ENCODE measurements at places on chromosomes 4 and X. TPM values are rescaled to one million over a fixed set of nuclear protein-coding genes. Genes with fewer than 3 reads are reported as not detected.

The CA5B gene
- 4.9 TPM for total RNA-seq

- no peak for DNase-seq
Measured at GRCh38 chr4:128866269-128866668, 56.8 kb downstream of the JADE1 start.

The CT45A5 gene
- 0.18 TPM for total RNA-seq

The PAK3 gene
- total RNA-seq, result 1.8 TPM

GRCh38 chr4:113447769-113448168 is 313.8 kb downstream of the CAMK2D start:
- no peak for DNase-seq

DNA sequence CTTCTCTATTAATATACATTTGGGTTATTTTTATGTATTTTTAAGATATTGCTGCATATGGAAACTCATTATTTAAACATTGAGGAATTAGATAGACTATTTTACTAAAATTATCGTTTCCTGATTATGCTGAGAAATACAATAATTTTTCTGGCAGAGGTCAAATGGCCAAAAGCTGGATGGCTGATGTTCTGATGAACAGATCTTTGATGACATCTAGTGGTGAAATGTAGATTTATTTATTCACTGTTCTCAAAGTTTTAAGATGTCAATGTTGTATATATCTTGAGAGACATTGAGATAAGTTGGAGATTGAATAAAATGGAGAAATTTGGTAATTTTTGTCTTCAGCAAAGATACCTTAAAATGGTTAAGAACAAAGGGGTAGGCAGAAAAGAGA is 96.2 kb downstream of the UGT8 start:
- DNase-seq, result no peak

DNA sequence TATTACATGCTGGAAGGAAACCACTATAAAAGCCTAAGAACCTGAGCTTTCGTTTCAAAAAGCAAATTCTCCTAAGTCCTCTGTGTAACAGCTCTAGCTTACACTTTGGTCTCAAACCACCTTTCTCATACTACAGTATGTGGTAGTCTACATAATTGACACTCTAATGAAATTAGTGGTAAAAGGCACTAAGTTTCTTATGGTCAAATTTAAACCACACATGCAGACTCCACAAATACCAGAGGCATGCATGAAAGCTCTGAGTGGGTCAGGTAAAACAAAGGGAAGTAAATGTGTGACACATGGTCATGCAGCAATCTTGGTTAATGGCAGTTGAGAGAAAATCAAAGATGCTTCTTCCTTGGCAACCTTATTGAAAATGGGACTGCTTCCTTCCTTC is 187.8 kb downstream of the CCNG2 start:
- DNase-seq, result no peak

DNA sequence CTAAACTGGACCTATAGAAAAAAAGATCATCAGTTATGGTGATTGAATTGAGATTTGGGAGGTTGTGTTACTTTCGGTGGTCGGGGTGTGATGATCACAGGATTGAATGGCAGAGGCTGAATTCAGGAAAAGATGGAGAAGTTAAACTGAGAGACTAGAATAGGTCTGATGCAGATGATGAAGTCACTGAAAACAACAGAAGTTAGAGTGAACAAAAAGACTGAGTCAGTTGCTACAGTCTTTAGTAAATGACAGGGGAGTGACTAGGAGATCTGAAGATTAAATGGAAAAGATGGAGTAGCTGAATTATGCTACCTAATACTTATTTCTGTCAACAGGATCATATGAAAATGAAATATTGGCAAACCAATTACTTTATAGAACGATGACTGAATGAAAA is 163.2 kb downstream of the RPA4 start:
- DNase-seq, result no peak

- DNase-seq, result no peak
Measured at GRCh38 chr4:188154668-188155405, 15.6 kb downstream of the TRIML1 start.

The COL4A6 gene
- total RNA-seq, result 26.8 TPM

DNA sequence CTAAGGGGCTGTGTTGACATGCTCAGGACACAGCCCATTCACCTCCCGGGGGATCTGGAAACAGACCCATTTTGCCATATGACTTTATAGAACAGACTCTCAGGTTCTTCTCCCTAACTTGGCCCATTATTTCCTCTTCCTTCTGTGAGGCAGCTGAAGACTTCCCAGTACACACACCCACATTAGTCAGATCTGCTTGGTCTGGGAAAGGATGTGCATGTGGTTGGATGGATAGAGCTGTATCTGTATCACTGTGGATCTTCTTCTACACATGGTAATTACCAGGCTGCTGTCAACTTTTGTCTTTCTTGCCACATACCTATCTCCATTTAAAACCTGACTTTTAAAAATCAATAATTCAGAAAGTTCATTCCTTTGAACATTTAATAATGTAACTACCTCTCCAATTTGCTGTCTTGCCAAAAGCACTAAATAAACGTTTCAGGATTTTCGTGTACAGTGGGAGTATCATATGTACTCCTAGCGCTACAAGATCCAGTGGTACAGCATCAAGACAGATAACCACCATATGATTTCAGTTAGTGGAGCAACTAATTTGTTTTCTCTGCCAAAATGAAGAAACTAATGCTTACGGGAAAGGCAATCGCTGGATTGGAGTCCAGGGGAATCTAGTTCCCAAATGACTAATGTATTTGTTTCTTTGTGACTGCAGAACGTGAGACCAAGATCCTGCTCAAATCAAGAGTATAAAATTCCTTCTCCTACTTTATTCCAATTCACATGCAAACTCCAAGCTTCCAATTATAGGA is 134.1 kb upstream of the MAP3K15 start:
- DNase-seq, result no peak

DNA sequence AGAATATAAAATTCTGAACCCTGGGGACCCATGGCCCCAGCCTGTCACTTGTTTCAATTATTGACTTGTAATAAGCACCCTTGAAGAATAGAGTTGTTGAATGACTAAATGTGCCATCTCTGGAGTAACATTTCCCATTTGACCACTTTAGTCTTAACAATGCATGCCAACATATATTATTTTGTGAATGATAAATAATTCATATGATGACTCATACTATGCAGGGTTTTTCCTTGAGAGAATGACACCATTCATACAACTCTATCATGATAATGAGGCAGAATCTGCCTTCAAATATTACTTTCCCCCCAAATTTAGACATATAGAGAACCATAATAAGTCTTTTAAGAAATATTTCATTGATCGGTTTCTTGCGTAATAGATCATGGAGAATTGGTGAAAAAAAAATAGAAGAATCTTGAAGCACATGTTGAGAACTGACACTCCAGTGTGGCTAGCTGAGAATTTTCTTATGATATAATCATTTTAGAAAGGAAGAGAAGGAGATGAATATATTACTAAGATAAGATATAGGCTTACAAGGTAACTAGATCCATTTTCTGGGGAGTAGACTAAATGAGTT is 404.5 kb downstream of the GRXCR1 start:
- DNase-seq, result no peak

DNA sequence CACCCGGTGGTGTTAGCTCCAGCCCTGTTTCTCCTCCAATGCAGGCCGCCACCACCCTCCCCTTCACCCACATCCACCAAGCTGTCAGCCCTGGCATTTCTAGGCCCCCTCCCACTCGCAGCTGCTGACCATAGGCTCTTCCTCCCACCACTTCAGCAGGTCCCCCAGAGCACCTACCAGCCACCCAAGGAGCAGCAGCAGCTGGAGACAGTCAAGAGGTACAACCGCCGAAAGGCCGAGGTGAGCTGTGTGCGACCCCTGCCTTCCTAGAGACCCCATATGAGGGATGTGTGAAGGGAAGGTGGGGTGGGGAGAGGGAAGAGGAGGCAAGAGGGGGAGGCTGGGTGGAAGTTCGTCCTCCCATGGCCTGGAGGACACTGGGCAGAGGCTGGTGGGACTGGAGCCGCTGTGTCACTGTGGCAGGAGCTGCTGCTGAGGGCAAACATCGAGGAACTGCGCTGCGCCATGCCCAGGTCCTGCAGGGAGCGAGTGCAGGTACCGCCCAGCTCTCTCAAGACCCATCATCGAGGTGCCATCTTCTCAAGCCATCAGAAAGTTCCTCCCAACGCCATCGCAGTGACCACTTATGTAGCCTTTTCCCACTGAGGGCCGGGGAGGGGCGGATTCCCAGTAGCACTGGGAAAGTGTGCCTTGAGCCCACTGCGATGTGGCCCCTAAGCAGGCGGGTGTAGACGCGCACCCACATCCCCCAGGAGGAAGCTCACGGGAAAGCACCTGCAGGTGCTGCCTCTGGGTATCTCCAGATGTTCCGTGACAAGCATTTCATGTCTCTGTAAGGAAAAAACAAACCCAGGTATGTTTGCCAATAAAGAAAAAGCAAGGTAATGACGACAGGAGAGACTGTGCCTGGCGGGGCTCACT is 19.2 kb upstream of the RNF4 start:
- DNase-seq, result peak; percentile 47

GRCh38 chr4:185730387-185730786 is 81.6 kb downstream of the SORBS2 start:
- DNase-seq, result no peak

The TIGD4 gene
- total RNA-seq, result 1.8 TPM

DNA sequence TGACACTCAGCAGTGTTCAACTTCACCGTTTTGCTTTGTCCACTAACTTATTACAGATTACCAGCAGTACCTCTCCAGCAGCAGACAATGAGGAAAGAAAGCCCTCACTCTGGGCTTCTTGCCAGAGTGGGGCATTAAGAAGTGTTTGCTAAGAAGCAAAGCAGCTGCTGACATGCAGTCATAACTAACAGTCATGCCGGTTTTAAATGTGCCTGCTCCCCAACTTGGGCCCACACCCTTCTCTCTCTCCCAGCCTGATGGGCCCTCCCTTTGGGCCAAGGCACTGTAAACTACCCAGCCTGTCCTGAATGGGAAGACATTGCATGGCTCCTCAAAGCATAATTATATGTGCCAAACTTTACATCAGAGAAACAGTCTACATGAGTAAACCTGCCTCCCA is 54.6 kb upstream of the HHIP start:
- DNase-seq, result no peak

GRCh38 chrX:19875050-19875431 is 12.4 kb downstream of the SH3KBP1 start:
- DNase-seq, result no peak

The DRD5 gene
- not detected for total RNA-seq

DNA sequence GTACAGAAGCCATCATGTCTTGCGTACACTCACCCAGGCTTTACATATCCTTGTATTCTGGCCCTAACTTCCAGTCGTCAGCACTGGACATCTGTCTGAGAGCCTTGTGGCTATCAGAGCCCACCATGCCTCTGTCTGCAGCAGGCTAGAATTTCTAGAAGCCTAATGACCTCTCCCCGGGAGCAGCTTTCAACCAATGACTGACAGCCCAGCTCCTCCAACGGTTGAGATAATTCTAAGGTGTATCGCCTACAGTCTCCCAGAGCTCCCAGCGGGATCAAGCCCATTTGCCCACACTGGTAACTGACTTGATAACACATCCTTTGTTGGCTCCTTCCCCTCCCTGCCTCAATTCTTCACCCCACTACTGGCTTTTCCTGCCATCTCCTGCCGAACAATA is 562.8 kb downstream of the BCOR start:
- DNase-seq, result no peak

DNA sequence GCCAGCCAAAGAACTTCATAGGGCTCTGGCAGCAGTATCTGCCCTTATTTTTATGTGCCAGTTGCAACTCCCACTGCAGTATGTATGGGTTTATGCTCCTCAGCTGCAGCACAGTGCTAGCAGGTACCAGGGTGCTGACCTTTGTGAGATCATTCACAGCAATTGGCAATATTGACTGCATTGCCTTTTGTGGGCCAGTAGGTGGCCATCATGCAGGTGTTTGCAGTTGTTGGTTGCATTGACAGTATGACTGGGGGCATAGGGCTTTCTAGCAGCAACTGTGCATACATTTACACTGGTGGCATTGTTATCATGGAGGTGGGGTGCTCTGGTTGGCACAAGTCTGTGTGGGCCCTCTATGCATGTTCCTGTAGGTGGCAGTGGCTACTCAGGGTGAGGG is 42.5 kb downstream of the FAAH2 start:
- DNase-seq, result peak; percentile 8

GRCh38 chr4:184420402-184420801 is 53.9 kb downstream of the IRF2 start:
- DNase-seq, result no peak

DNA sequence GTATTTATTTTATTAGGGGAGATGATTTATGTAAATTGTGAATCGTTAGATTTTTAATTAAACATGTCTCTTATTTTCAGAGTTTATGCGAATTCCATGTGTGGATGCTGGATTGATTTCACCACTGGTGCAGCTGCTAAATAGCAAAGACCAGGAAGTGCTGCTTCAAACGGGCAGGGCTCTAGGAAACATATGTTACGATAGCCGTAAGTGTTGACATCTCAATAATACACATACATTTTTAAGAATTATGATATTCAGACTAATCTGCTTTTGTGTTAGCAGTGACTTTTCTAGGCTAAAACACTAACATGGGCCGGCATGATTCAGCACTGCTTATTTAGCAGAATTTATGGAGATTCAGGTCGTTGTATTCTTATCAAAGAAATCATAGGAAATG is 91.2 kb downstream of the RAP1GDS1 start:
- no peak for DNase-seq

DNA sequence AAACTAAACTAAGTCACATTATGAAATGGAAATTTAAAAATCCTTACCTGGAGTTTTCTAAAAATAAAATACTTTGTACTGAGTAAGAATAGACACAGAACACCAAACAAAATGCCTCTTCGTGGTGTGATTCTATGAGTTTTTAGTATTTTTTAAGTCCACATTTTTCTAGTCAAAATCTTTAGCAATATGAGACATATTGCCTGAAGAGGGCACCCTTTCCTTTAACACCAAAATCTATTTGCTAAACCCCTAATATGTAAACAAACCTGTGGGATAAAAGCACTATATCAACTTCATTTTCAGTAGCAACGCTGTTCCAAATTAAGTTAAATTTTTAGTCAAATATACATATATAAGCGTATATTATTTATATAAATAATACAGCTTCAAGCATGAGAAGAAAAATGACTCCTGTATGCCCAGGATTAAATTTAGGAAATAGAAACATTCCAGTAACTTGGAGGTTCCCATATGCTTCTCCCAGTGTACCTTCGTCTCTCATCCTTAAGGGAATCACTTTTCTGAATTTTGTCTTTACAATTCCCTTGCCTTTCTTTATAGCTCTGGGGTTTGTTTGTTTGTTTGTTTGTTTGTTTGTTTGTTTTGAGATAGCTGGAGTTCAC is 23.0 kb upstream of the PGM2 start:
- DNase-seq, result no peak

DNA sequence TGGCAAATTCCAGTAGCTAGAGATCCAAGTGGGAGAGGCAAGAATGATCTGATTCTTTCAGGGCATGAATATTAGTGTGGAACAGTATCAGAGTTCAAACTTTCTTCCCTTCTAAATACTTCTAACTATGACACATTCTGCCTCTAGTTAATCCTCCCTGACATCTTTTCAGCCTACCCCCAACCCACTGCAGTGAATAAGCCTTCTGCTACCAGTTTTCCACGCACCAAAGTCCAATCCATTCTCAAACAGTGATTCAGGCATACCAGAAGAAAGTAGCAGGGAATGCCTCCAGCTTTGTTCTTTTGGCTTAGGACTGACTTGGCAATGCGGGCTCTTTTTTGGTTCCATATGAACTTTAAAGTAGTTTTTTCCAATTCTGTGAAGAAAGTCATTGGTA is 155.4 kb upstream of the FTHL17 start:
- DNase-seq, result no peak

All from H7 (cell line).